ENCODE measurements at places on chromosomes 5 and 9.

- no peak for DNase-seq
These were observed 31.6 kb downstream of the TNFSF8 start for GRCh38 chr9:114898741-114899140.

GRCh38 chr5:175309218-175309810 is 134.7 kb downstream of the DRD1 start:
- DNase-seq, result no peak

- DNase-seq, result no peak
These were observed 40.3 kb upstream of the CDKN2AIPNL start for GRCh38 chr5:134451936-134452505.

DNA sequence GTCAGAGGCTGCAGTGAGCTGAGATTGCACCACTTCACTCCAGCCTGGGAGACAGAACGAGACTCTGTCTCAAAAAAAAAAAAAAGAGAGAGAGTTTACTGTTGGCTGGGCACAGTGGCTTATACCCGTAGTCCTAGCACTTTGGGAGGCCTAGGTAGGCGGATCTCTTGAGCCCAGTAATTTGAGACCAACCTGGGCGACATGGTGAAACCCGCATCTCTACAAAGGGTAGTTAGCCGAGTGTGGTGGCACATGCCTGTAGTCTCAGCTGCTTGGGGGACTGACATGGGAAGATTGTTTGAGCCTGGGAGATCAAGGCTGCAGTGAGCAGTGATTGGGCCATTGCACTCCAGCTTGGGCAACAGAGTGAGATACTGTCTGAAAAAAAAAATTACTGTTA is 12.6 kb downstream of the HABP4 start:
- no peak for DNase-seq

DNA sequence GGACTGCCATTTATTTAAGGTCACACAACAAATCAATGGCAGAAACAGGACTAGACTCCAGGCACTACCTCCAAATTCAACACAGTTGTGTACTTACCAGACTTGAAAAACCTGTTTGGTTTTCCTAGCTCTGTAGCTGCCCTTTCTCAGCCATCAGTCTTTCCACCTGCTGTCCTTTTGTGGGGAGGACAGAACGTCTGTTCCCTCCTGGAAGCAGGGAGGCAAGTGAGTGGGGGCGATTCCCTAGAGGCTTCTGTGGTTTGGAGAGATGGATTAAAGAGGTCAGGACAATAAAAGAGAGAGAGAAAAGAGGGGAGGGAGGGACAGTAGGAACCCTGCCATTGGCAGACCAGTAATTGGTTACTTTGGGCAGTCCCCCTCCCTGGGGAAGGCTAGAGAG is 14.7 kb downstream of the ASTN2 start:
- DNase-seq, result peak; percentile 85

GRCh38 chr9:133807818-133808217 is 69.7 kb upstream of the SARDH start:
- DNase-seq, result no peak

- DNase-seq, result no peak
These were observed 15.7 kb downstream of the SLC6A3 start for GRCh38 chr5:1429496-1429895.

DNA sequence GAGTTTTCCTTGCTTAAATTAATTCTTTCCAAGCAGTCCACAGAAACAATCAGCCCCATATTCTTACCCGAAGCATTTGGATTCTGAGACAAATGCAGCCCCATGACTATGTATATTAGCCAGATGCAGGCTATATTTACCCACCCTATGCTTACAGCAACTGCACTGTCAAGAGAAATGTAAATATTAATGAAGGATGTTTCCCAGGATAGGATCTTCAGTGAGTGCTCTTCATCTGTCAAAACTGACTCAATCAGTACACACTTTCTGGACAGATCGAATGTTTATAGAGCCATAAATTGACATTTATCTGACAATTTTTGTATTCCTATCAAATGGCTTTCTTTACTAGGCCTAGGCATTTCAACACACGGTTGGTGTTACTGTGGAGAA is 725.3 kb upstream of the SEMA6A start:
- no peak for DNase-seq

GRCh38 chr9:14752871-14753270 is 30.3 kb upstream of the CER1 start:
- DNase-seq, result no peak

DNA sequence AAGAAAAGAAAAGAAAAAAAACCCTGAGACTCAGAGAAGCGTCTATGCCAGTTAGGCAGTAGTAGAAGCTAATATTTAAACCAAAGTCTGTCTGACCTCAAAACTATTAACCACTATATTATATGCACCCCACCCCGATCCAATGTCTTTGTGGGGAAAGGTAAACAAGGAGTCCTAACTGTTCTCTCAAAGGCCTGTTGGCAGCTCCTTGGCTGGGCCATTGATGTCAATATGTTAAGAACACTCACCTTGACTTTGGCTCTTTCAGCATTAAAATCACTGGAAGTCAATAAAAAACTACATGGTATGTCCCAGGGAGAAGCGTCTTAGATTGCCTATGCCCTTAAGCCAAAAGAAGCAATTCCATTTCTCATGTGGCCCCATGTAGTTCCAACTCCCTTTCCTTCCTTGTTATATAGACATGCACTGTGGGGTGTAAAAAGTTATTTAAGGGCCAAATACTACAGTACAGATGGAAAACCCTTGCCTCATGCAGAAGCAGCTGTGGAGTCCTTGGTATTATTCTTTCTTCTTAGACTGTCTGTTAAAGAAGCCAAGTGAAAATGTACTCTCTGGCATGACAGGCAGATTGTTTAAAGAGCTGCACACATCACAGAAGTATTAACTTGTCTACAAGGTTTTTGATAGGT is 308.6 kb upstream of the RPS23 start:
- no peak for DNase-seq

Data from LNCaP clone FGC (cell line).